Smooth muscle cell of bladder (primary cell): ENCODE measurements at places on chromosomes 12 and 14. TPM values are rescaled to one million over a fixed set of nuclear protein-coding genes. Genes with fewer than 3 reads are reported as not detected.

The VWF gene
- 0.85 and 3.7 TPM in 2 replicates for total RNA-seq

The HNRNPC gene
- 562 and 738 TPM in 2 replicates for total RNA-seq

The PCED1B gene
- 0.57 and 1.3 TPM in 2 replicates for total RNA-seq

The GALNT9 gene
- 0.14 and 0.28 TPM in 2 replicates for total RNA-seq

The RNU7-1 gene
- total RNA-seq = not detected in 2 replicates

The PRKD1 gene
- 12.4 and 18.4 TPM in 2 replicates for total RNA-seq

The LDHB gene
- total RNA-seq = 722 and 725 TPM in 2 replicates

The FGF23 gene
- total RNA-seq = not detected in 2 replicates

The MAGOHB gene
- 16.4 and 22.8 TPM in 2 replicates for total RNA-seq

The TAS2R42 gene
- total RNA-seq = not detected in 2 replicates

The TMED8 gene
- total RNA-seq = 9.7 and 9.8 TPM in 2 replicates

The TRPV4 gene
- 1.6 and 2.6 TPM in 2 replicates for total RNA-seq

The ETFBKMT gene
- total RNA-seq = 3.2 and 3.3 TPM in 2 replicates

The SMIM41 gene
- 1.4 and 9.8 TPM in 2 replicates for total RNA-seq

The IGFBP6 gene
- total RNA-seq = 666 and 756 TPM in 2 replicates

The CCDC196 gene
- not detected in 2 replicates for total RNA-seq

The RHOJ gene
- total RNA-seq = 2.0 and 3.4 TPM in 2 replicates

The G2E3 gene
- total RNA-seq = 11.0 and 13.8 TPM in 2 replicates

The GPR65 gene
- total RNA-seq = under 0.01 and 0.28 TPM in 2 replicates

The BMP4 gene
- 11.5 and 30.2 TPM in 2 replicates for total RNA-seq

The CPM gene
- total RNA-seq = 3.0 and 7.3 TPM in 2 replicates

The ADAMTS20 gene
- total RNA-seq = under 0.01 TPM in 1 of 2 replicates, not detected in the other

The GSG1 gene
- total RNA-seq = 0.09 and 0.28 TPM in 2 replicates

The PROX2 gene
- total RNA-seq = not detected in 2 replicates

The GALNT6 gene
- total RNA-seq = 1.4 and 1.5 TPM in 2 replicates

The NPFF gene
- not detected in 2 replicates for total RNA-seq

The CD163 gene
- not detected in 2 replicates for total RNA-seq

The PRH2 gene
- 0.14 and 0.18 TPM in 2 replicates for total RNA-seq

The TSPAN8 gene
- 0.43 and 4.0 TPM in 2 replicates for total RNA-seq
